Activated T-helper 1 cell treated with Interleukin-2 at 50 U/mL for 16 hours (primary cell): ENCODE measurements at places on chromosomes 16 and 17.

DNA sequence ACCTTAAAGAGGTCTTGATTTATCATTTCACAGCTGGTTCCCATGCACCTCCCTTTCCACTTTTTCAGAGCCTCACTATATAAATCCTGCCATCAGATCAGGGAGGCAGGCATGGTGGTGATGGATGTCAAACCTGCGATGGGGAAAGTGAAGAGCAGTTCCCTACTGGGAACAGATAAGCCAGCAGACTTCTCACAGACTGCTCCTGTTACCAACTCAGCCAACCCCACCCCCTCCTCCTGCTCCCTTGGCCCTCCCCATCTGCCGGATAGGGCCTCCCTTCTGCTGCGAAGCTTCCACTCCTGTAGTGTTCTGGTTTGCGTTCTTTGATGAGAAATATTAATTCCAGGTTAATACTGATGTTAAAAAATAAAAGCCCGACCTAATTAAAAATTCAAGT, 232.1 kb downstream of the STX8 start:
- DNase-seq, result no peak

DNA sequence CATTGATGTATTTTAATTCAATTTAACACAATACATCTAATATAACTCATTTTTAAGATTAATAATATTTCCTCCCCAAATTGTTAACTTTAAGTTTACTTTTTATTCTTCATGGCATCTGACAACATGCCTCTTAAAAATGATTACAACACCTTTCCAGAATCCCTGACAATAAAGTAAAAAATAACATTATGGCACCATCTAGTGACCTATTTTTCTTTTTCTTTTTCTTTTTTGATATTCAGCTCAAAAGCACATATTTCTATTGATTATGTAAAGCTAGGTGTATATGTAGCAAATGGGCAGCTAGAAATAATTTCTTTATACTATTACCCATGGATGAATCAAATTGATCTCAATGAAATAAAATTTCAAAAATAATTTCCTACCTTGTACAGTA, 834.3 kb upstream of the CDH8 start:
- DNase-seq, result no peak

GRCh38 chr16:87693827-87694226, 72.0 kb downstream of the KLHDC4 start:
- DNase-seq, result no peak

- DNase-seq, result no peak
Measured at GRCh38 chr17:66682283-66682682, 152.6 kb upstream of the CACNG5 start.
